Stimulated activated CD4-positive, alpha-beta T cell treated with anti-CD3 and anti-CD28 coated beads, Interleukin-15, amount 100 ng/mL, for 1 hour (primary cell): ENCODE measurements at places on chromosomes 1 and 21.

GRCh38 chr1:37673920-37674319 is 18.4 kb upstream of the CDCA8 start:
- DNase-seq = no peak

- DNase-seq = no peak
Measured at GRCh38 chr1:155990005-155990739, 11.8 kb upstream of the ARHGEF2 start.

GRCh38 chr1:46639547-46639946 is 22.9 kb upstream of the MOB3C start:
- DNase-seq = no peak

DNA sequence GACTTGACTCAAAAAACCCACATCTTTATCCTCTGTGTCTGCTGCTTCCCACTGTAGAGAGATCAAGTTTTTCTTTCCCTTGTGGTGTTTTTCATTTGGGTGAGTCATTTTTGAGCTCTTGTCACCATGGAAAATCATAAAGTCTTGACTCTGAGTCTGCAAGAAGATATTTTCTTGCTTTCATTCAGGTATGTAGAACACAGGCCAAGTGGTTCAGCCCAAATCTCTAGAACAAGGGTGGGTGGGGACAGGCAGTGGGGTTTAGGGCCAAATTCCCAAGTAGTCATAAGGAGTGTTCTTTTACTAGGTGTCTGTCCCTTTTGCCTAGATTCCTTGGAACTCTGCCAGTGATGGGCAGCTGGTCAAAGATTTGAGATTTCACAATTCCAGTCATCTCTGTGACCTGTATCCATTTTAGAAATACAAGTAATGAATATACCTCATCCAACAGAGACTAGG is 21.5 kb upstream of the ARHGAP29 start:
- no peak for DNase-seq

GRCh38 chr1:203328714-203329122 is 22.2 kb downstream of the FMOD start:
- DNase-seq = no peak

GRCh38 chr1:37817481-37817880 is 9.5 kb upstream of the YRDC start:
- no peak for DNase-seq

- no peak for DNase-seq
Measured at GRCh38 chr21:38807441-38807871, 1.7 kb downstream of the ETS2 start.

GRCh38 chr1:114521396-114522263 is 10.6 kb upstream of the TRIM33 start:
- no peak for DNase-seq

- DNase-seq = no peak
Measured at GRCh38 chr1:19662313-19662712, 2.4 kb upstream of the HTR6 start.

DNA sequence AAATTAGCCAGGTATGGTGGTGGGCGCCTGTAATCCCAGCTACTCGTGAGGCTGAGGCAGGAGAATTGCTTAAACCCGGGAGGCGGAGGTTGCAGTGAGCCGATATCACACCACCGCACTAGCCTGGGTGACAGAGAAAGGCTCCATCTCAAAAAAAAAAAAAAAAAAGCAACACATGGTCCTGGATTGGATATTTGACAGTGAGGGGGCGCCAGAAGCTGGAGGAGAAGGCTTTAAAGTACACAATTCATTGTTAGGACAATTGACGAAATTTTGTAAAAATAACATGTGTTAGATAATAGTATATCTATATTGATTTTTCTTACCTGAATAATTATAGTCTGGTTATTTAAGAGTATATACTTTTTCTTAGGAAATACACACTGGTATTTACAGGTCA is 50.2 kb upstream of the USP25 start:
- no peak for DNase-seq

- DNase-seq = no peak
Measured at GRCh38 chr1:90706437-90707362, 10.4 kb downstream of the BARHL2 start.

DNA sequence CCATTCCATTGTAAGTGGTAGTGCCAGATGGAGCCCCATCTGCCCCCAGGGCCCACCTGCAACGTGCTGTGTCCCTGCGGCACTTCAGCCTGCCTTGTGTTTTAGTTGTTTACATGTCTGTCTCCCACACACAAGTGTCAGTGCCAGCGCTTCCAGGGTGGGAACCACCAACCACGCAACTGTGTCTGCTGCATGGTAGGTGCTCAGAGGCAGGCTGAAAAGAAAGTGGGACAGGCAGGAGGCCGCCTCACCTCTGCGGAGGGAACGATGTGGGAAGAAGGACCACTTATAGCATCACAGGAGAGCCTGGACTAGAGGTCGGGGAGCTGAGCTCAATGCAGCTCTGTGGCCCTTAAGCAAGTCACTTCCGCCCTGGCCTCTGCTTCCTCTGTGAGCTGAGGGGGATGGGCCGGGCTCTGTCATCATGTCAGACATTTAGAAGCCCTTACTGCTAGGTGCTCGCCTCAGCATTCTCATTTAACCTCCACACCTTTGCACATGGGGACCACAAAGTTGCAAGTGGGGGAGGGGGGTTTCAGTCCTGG is 17.9 kb downstream of the SLC9A1 start:
- peak; percentile 57 for DNase-seq

DNA sequence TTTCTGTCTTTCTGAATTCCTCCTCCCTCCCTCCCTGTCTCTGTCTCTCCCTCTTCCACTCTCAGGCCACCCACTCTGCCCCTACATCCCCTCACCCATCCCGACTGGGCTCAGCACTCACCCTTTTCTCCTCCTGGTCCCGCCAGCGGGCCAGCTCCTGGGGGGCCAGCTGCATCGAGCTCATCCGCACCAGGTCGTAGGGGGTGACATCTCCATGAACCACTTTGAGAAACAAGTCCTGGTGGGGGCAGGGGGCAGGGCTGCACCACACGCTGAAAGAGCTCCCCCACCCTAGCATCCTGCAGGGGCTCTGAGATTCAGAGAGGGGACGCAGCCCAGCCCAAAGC is 17.8 kb downstream of the SPOCD1 start:
- no peak for DNase-seq

GRCh38 chr1:27343639-27344025 is 1.8 kb downstream of the SYTL1 start:
- DNase-seq = no peak

DNA sequence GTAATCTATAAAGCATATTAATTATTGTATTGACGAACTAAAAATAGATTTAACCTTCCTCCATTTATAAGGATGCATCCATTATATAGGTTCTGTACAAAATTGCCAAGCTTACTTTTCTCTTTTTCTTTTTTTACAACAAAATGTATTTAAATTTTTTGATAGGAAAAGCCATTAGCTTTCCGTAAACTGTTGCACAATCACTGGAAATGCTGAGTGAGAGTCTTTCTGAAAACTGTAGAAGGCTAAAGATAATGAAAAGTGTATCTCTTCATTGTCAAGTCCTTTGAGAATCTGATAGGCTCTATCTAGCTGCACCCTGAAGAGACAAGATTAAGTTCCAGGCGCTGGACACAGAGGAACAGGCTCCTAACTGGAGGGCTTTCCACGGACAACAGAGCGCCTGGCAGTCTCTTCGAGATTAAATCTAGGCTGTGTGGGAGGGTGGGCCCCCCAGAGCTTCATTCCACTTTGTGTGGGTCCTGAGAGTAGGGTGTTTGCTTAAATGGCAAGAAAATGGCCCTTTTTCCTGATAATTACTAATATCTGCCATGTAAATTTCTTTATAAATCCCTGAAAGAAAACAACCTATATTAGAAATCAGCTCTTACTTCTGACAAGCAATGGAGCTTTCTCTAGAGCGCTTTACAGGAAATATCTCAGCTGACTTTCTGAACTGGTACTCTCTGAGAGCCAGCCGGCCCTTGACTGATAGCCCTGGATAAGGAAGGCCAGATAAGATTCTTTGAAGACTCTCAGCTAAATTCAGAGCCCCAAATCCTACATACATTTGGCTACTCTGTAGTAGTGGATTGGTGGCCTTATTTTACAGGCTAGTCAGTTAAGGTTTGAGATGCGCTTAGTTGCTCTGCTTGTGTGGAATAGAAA is 108.3 kb downstream of the FMN2 start:
- no peak for DNase-seq

DNA sequence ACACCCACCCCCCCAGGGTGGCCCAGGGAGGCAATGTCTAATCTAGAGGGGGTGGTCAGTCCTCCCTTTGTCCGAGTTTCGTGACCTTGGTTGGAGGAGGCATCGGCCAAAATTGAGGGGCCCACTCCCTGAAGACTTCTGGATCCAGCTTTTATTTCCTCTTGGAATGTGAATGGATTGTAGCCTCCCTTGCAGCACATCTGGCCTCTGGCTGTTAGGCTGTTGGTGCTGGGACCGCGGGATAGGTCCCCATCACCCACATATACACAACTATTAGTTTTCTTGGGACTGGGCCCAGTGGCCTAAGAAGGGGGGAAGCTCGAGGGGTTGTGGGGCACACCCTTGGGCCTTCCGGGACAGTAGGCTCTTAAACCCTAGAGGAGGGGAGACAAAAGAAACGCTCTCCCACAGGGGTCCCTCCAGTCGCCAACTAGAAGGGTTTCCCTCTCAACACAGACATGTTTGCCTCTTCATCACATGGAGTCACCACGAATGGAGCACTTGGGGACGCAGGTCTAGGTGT is 2.5 kb downstream of the LHX4 start:
- DNase-seq = no peak

GRCh38 chr1:147168626-147169058 is 3.6 kb downstream of the PRKAB2 start:
- no peak for DNase-seq
